Tibial nerve (tissue), 4 donors: ENCODE measurements at places on chromosomes 6 and 20. TPM values are rescaled to one million over a fixed set of nuclear protein-coding genes. Genes with fewer than 3 reads are reported as not detected.

- H3K4me3 ChIP-seq = no peak overlapping the region
- H3K4me1 ChIP-seq = no peaks in the 10 kb centered on the region
- no peaks in the 10 kb centered on the region for H3K36me3 ChIP-seq
- H3K27me3 ChIP-seq = no peaks in the 10 kb centered on the region
- no peak for DNase-seq
These were observed 49.7 kb downstream of the KLHL31 start for GRCh38 chr6:53615633-53616449.

Gene ZBTB46
- 12.9 TPM for total RNA-seq

Gene MOG
- total RNA-seq = not detected

Gene KIF16B
- total RNA-seq = 40.2 TPM

Gene PPP1R16B
- 2.1 TPM for total RNA-seq

Gene IRF4
- total RNA-seq = 3.3 TPM

DNA sequence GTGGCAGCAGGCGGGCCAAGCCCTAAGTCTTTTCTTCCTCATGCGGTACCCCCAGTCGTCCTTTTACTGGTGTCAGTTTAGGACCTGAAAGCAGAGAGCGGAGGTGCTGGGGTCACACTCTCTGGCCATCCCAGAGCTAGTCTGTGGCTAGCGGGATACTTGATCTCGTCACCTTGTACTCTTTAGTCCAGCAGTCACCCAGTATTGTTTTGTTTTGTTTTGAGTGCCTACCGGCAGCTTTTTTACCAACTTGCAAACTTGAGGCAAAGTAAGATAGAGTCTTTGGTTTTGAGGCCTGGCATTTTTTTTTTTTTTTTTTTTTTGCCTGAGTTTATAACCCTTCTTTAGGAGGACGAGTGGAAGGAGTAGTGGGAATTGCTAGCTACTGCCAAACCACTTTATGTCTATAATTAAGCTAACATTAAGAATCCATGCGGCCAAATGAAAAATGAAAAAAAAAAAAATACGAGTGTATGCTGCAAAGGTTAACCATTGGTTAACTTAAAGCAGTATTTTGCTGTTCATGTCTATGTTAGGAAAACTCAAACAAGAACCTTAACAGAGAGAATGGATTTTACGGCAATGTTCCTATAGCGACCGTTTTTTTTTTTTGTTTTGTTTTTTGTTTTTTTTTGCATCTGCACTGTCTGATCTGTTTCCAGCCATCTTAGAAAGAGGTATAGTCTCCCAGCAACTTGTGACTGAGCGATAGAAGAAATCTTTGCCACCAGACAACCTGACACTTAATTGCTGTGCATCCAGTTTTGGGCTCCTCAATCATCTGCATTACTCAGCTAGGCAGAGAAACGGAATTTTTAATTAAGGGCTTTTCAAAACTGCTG is 56.9 kb downstream of the FAM217A start:
- H3K27ac ChIP-seq = peak overlapping the region; percentile 93
- H3K27me3 ChIP-seq = no peaks in the 10 kb centered on the region
- H3K4me3 ChIP-seq = peak overlapping the region; percentile 87
- no peak for DNase-seq

Gene DAAM2
- 95.1 TPM for total RNA-seq

GRCh38 chr6:39951716-39952115 is 17.5 kb upstream of the MOCS1 start:
- no peak for DNase-seq
- no peak overlapping the region for H3K27ac ChIP-seq
- no peaks in the 10 kb centered on the region for H3K27me3 ChIP-seq
- no peaks in the 10 kb centered on the region for H3K36me3 ChIP-seq

Gene MAP3K5
- total RNA-seq = 26.9 TPM

GRCh38 chr6:90454836-90455427 is 131.9 kb downstream of the MAP3K7 start:
- no peaks in the 10 kb centered on the region for H3K4me1 ChIP-seq
- DNase-seq = no peak
- H3K36me3 ChIP-seq = no peaks in the 10 kb centered on the region
- H3K4me3 ChIP-seq = no peak overlapping the region
- no peak overlapping the region for H3K27ac ChIP-seq

DNA sequence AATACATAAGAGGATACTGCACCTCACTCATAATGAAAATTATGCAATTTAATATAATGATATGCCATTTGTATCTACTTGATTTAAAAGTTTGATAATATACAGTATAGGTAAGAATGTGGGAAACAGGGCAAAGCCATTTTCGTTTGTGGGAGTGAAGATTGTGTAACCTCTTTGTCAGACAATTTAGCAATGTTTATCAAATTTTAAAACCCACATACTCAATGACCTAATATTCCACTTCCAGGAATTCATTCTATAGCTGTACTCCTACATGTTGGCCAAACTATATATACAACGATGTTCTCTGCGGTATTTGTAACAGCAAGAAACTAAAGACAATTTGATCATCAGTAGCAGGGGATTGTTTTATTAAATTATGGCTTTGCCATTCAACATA is 17.8 kb upstream of the FKBP5 start:
- H3K4me1 ChIP-seq = no peaks in the 10 kb centered on the region
- H3K27me3 ChIP-seq = no peaks in the 10 kb centered on the region
- no peak for DNase-seq
- no peak overlapping the region for H3K27ac ChIP-seq
- H3K36me3 ChIP-seq = no peaks in the 10 kb centered on the region

DNA sequence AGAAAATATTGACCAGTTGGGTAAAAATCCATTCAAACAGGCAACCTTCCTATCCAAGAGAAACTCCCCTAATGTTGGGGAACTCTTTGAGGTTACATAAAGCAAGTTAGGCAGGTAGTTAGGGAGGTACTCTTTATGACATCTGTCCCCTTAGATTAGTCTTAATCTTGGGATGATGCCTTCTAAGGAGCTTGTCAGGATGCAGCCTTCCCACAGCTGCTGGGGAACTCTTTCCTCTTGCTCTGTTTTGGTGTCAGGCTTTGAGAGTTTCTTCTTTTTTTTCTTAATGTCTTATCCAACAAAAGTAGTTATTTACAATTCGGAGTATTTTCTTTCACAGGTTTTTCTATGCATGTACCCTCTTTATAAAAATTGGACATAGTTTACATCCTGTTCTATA is 194.8 kb downstream of the CDKAL1 start:
- H3K4me3 ChIP-seq = no peak overlapping the region
- no peaks in the 10 kb centered on the region for H3K36me3 ChIP-seq
- no peak for DNase-seq
- no peak overlapping the region for H3K27ac ChIP-seq

DNA sequence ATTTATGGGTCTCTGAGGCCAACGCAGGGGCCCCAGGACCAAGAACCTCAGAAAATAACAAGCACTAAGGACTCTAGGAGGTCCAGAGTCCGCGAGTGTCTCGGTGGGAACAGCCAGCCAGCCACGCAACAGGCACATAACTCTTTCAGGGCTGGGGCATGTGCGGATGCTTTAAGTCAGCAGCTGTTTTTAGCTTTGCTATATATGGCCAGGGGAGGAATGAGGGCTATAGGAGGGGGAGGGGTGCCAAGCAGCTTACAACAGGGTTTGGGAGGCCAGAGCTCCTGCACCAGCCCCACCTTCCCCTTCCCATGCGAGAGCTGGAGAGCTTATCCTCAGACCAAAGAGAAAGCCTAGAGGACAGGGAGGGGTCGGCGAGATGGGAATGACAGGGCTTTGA is 6.2 kb downstream of the JPH2 start:
- DNase-seq = no peak
- no peaks in the 10 kb centered on the region for H3K4me1 ChIP-seq
- no peaks in the 10 kb centered on the region for H3K36me3 ChIP-seq
- no peak overlapping the region for H3K4me3 ChIP-seq
- no peaks in the 10 kb centered on the region for H3K27me3 ChIP-seq
- H3K27ac ChIP-seq = no peak overlapping the region

DNA sequence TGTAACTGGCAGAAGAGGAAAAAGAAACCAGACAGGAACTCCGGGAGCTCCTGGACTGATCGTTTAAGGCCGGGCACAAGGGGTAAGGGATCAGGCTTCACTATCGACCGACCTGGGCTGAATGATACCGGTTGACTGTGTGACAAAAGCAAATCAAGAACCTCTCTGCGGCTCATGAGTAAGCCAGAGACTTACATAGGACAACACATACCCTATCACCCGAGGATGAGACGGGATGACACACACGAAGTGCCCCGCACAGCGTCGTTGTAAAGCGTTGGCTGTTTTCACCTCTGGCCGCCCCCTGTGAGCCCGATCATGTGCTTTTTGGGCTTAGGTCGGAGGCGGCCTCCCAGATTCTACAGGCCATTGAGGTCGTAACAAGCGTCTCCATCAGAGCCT is 695 bp upstream of the TGIF2 start:
- H3K4me1 ChIP-seq = peaks cover 20% of the 10 kb centered on the region
- DNase-seq = no peak
- no peaks in the 10 kb centered on the region for H3K36me3 ChIP-seq
- peak overlapping the region; percentile 96 for H3K4me3 ChIP-seq

GRCh38 chr20:46324960-46325703 is 16.8 kb upstream of the CDH22 start:
- no peaks in the 10 kb centered on the region for H3K4me1 ChIP-seq
- H3K4me3 ChIP-seq = no peak overlapping the region
- H3K27ac ChIP-seq = no peak overlapping the region

Gene TGM2
- total RNA-seq = 17.0 TPM

Gene LY6G6D
- total RNA-seq = not detected

DNA sequence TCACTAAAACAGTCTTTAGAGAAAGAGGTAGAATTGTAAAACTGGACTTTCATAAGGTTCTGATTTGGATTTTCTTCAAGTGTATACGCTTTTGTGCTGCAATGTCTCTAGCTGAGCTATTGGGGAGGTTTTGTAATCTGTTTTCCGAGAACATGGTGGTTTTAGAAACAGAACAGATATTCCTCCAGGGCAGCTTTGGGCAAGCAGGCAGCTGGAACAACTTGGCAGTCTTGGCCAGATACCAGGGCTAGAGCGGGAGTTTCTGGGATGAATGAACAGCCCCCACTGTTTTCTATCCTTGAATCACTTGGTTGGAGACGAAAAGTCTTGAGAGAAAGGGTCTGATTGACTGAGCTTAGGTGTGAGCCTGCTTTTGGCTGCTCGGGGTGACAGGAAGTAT is 17.1 kb upstream of the ARMC2 start:
- H3K36me3 ChIP-seq = no peaks in the 10 kb centered on the region
- DNase-seq = no peak
- H3K4me1 ChIP-seq = no peaks in the 10 kb centered on the region
- H3K27me3 ChIP-seq = no peaks in the 10 kb centered on the region
- H3K27ac ChIP-seq = no peak overlapping the region
